Fibroblast of the conjunctiva (primary cell): ENCODE measurements at places on chromosomes 11 and 22.

GRCh38 chr11:10785146-10785474 lies 23.6 kb downstream of the EIF4G2 start:
- DNase-seq: no peak

GRCh38 chr22:34004058-34004457 lies 83.8 kb upstream of the LARGE1 start:
- DNase-seq: no peak

DNA sequence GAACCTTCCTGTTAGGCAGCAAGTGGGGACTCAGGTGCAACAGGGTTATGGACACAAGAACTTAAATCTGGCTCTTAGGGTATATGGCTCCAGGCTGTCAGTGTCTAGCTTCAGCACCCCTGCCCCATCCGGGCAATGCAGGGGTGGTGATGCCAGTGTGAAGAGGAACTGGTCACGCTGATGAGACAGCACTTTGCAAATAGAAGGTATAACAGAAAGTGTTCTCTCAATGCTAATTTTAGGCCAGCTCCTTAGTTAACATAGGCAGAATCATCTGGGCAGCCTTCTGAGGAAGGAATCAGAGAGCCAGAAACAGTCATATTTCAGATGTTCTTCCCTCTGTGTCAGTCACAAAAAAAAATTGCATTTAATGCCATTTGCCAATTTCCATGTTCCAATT lies 41.2 kb downstream of the SYT9 start:
- no peak for DNase-seq

DNA sequence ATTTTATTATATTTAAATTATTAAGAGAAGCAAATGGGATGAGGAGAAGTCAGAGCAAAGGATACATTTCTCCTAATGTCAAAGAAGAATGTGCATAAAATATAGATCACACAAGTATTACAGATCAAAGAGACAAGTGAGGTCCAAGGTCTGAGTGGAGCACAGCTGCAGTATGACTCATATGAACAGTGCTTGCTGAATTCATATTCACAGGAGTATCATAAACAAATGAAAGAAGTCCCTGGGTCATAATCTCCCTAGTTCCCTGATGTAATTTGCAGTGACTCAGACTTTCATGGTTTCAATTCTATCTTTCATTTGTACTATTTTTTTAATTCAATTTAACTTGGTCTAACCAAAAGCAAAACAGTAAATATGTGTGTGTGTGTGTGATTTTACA lies 499.0 kb upstream of the CCDC179 start:
- peak; percentile 70 for DNase-seq

GRCh38 chr22:42317008-42317407 lies 46.6 kb upstream of the TCF20 start:
- no peak for DNase-seq

DNA sequence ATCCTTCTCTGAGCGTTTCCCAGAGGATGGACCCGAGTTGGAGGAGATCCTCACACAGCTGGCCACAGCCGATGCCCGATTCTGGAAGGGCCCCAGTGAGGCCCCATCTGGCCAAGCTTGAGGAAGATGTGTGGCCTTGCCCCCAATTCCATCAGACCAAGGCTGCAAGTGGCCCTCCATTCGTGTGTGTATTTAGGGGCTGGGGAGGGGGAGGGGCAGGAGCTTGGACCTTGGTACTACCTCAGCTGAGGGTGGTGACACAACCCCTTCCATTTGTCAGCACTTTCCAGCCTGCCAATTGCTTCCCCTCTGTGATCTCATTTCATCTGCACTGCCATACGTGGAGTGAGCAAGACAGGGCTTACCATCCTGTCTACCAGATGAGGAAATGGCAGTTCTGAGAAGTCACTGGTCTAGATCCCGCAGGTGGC lies 1.3 kb upstream of the BBS1 start:
- no peak for DNase-seq

- no peak for DNase-seq
Measured at GRCh38 chr11:41788177-41788576, 328.7 kb upstream of the LRRC4C start.

DNA sequence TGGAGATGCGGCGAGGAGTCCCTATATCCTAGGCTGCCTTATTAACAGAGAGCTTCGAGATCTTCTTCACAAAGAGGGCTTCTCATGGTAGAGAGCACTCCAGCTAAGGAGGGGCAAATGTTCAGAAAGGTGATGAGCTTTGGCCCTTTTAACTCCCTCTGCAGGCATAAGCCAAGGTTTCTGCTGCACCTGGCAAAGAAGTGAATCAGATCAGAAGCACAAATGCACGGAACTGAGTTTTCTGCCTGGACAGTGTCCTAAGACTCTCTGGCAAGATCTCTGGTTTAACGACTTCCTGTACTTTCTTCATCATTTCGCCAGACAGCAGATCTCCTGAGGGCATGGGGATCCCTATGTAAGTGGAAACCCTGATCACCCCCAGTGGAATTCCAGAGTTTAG lies 37.2 kb downstream of the POU2AF3 start:
- DNase-seq: no peak

GRCh38 chr22:49008682-49009235 lies 818.9 kb downstream of the BRD1 start:
- no peak for DNase-seq

DNA sequence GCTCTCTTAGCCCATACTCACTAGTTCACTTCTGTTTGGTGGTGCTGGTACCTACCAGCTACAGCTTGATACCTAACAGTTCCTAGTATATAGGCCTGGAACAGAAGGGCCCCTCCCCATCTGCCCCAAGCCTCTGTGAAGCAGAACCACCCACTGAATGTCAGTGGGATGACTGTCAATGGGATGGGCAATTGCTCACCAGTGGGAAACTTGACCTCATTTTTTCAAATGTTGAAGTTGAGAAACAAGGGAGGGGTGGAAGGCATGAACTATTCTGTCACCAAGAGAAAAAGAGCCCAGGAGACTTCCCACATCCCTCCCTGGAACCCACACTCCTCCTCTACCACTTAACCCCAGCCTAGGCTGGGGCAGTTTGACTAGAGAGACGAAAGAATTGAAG lies at the start of gene NLRP10:
TSS of gene NLRP10 (minus strand) at position 62 of the 400 bp plus-strand sequence. CDS start 1,952 bp downstream, outside the sequence.
- no peak for DNase-seq

DNA sequence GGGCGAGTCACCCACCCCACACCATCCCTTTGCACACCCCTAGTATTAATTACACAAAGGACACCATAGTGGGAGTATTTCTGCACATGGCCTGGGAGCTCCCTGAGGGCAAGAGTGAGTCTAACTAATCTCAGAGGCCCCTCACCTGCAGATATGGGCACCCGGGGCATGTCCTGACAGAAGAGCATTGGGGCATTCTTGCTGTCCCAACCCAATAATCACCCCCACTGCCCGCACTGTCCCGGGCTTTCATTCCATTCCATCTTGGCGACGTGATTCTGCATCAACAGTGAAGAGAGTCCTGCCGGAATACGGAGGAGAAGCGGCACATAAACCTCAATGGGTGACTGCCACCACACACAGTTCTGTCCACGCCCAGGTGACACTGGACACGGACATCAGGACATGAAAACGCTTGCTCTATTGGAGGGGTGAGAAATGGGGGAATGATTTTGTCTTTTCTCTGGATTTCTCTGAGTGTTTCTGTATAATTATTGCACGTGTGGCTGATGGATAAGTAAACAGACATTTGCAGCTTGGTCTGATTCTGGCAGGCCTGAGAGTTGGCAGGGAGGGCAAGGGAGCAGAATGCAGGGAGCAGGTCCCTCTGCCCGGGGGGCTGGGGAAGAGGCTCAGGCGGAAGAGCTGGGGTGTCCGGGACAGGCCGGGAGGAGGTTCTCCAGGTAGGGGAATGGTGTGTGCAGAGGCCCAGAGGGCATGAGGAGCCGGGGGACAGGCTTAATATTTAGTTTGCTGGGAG lies 38.2 kb downstream of the SCUBE1 start:
- DNase-seq: no peak

GRCh38 chr11:120578596-120579154 lies 67.1 kb downstream of the GRIK4 start:
- no peak for DNase-seq

- no peak for DNase-seq
Measured at GRCh38 chr11:28417601-28418323, 309.6 kb downstream of the METTL15 start.

DNA sequence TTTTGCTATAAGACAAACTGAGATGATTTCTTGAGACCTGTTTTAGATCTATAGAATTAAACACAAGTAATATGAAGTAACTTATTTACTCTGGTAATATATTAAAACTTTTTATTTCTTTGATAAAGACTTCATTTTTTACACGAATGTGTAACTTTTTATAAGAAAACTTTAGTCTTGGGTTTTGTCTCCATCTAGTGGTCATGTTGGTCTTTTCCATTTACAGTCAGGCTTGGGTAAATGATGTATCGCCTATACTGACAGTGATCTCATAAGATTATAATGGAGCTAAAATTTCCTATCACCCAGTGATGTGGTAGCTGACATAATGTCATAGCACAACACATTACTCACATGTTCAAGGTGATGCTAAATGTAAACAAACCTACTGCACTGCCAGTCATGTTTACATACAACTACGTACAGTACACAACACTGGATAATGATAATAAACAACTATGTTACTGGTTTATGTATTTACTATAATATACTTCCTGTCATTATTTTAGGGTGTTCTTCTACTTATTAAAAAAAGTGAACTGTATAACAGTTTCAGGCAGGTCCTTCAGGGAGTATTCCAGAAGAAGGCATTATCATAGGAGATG lies 7.5 kb upstream of the C11orf97 start:
- peak; percentile 26 for DNase-seq

DNA sequence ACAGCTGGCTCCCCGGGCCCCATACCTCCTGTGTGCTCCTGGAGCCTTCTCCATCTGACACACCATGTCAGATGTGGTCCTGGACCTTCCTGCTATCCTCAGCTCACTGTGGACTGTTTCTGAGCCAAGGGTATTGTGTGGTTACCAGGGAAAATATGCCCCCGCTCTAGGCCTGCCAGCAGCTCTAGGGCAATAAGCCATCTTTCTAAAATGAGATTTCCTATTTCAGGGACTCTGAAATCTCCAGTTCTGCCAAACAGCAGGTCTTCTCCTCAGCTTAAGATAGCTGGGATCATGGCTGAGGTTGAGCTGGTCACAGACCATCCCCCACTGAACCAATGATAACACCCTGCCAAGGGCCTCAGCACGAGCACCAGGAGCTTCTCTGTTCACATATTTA lies 227.6 kb downstream of the ST3GAL4 start:
- DNase-seq: no peak

DNA sequence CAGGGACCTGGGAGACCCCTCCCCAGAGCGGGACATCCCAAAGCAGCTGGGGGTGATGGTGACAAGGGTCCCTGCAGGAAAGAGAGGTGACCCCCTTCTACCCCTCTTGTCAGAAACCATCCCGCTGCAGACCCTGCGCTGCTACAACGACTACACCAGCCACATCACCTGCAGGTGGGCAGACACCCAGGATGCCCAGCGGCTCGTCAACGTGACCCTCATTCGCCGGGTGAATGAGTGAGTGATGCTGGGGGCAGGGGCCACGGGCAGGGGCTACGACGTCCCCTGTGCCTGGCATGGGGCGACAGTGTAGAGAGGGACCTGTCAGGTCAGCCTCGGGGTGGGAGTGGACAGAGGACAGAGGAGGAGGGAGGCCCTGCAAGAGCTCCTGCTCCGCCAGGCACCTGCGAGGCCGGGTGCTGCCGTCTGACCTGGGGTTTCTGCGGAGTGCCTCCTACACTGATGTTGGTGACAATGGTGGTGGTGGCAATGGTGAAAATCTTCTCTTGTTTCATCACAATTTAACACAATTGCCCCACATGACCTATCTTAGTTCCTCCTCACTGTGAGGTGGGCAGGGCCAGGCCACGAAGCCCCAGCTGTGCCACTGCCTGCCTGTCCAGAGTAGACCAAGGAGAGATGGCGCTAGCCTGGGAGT lies 9.8 kb downstream of the CSF2RB start:
- DNase-seq: no peak

- DNase-seq: no peak
Measured at GRCh38 chr11:17696741-17697140, 22.6 kb upstream of the MYOD1 start.
